ENCODE measurements at places on chromosomes 5 and 9. TPM values are rescaled to one million over a fixed set of nuclear protein-coding genes. Genes with fewer than 3 reads are reported as not detected.

GRCh38 chr9:5552301-5552700 is 42.0 kb downstream of the PDCD1LG2 start:
- no peak for DNase-seq

The PRDM9 gene
- not detected for total RNA-seq

DNA sequence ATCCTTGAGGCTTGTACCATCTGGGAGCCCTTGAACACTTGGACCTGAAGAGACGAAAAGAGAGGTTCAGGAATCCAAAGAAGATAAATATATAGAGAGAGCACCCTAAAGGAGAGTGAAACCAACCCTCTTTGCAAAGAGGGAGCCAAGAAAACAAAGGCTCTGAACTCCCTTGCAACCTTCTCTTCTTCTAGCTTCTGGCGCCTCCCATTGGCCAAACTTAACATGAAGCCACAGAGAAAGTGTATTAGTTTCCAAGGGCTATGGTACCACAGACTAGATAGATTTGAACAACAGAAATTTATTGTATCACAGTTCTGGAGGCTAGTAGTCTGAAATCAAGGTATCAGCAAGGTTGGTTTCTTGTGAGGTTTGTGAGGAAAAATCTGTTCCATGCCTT is 175.1 kb downstream of the HCN1 start:
- no peak for DNase-seq

DNA sequence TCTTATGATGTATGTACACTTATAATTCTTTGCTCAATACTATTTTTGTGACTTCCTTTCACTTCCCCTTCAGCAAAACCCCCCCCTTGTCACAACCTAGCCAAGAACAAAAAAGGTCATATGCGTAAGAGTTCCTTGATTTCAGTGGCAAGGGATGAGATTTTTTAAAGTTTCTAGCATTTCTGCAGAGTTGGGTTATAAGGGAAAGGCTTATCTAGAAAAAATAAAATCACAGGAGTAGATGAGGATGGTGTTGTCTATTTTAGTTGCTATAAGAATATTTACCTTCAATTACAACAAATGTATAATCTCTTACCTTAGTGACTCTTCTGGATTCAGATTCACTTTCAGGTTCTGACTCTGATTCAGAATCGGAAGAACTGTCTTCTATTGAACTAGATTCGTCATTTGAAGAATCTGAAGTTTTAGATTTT is 184.6 kb downstream of the AP3B1 start:
- DNase-seq: no peak

GRCh38 chr9:106019702-106020101 is 325.4 kb downstream of the TMEM38B start:
- DNase-seq: no peak

DNA sequence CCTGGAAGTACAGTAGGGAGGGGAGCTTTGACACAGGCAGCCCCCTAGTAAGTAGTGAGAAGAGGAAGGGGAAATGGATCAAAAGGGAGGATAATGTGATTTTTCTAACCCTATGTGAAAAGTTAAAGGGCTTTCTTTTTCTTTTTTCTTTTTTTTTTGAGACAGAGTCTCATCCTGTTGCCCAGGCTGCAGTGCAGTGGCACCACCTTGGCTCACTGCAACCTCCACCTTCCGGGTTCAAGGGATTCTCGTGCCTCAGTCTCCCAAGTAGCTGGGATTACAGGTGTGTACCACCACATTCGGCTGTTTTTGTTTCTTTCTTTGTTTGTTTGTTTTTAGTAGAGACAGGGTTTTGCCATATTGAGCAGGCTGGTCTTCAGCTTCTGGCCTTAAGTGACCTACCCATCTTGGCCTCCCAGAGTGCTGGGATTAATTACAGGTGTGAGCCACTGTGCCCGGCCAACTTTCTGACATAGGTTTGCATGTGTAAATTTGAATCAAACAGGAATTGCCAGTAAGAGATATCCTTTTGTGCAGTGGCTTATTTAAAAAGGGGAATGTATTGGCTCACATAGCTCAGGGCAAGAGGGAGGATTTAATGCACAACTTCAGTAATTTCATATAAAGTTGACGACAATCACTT is 13.4 kb upstream of the PRDM6 start:
- no peak for DNase-seq

DNA sequence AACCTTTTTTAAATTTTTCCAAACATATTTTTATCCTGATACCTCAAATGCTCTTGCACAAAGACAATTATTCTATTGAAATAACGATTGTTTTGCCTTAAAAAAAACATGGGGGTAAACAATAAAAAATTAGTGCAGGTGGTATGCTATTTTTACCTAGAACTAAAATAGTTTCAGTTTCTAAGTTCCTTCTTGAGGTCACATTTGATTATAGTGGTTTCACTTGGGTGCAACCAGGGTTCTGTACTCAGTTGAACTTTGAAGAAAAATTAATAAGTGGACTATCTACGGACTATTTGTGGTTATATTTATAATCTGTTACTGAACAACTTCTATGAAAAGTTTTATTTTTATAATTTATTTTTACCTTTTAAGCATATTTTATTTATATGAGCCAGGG is 387.1 kb upstream of the IZUMO3 start:
- no peak for DNase-seq

GRCh38 chr5:128193665-128194390 is 110.3 kb downstream of the SLC12A2 start:
- DNase-seq: no peak

DNA sequence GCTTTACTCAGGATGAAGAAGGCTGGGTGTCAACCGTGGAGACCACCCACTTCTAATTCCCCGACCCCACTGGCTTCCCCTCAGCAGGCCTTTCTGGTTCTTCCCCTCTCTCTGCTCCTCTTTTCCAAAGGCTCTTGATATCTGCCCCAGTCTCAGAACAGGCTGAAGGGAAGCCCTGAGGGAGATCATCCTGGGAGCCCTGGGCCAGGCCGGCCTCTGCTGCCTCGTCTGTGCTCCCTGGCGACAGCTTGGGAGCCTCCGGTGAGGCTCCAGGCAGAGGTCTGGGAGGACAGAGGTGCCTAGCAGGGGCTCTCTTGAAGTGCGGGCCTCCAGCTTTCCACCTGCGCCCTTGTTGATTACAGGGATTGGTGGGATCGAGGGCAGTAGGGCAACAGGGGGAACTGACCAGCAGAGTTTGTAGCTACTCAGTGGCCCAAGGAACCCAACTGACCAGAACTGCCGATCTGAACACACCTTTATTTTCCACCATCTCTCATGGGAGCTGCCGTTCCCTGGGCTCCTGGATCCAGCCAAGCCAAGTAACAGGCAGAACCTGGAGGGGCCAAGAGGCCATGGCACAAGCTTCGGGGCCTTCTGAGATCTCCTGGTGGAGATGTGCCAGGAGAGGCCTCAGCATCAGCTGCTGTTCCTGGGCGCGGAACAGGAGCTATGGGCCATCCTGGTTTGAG is 198.5 kb downstream of the CACNA1B start:
- no peak for DNase-seq

DNA sequence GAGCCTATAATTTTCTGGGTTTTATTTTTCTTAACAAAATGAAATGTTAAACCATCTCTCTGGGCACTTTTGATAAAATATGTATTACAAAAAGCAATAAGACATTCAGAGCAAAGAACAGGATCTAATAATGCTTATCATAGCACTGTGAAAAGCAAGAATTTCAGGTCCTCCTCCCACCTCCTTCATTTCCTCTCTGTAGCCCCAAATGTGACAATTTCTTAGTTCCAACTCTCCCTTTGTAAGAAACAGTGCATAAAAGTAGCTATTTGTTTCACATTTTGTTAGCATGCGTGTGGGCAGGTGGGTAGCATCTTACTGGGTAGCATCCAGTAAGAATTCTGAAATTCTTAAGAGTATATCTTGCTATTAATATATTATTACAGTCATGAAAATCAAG is 130.9 kb upstream of the RASA1 start:
- no peak for DNase-seq

GRCh38 chr9:110874963-110875674 is 163.2 kb downstream of the LPAR1 start:
- DNase-seq: no peak

DNA sequence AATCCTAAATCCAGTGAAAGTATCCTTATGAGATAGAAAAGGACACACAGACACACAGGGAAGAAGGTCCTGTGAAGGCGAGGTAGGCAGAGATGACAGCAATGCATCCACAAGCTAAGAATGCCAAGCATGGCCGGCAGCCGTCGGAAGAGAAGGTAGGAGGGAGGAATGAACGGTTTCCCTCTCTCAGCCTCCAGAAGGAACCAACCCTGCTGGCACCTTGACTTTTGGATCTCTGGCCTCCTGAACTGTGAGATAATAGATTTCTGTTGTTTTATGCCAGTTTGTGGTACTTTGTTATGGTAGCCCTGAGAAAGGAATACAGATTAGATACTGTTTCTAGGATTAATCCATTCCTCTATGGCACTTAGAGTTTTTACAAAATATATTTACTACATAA is 76.1 kb upstream of the PANK3 start:
- no peak for DNase-seq

The SARDH gene
- 1.6 TPM for total RNA-seq

The SIT1 gene
- total RNA-seq: not detected

The C9 gene
- under 0.01 TPM for total RNA-seq

The SLU7 gene
- 56.3 TPM for total RNA-seq

- DNase-seq: no peak
Observed at GRCh38 chr5:137054335-137054734, 444.8 kb downstream of the SPOCK1 start.

The PSAT1 gene
- 17.1 TPM for total RNA-seq

The DMGDH gene
- total RNA-seq: 3.7 TPM

The SPINK7 gene
- total RNA-seq: not detected

GRCh38 chr9:85040146-85040545 is 370.6 kb downstream of the NTRK2 start:
- DNase-seq: no peak

DNA sequence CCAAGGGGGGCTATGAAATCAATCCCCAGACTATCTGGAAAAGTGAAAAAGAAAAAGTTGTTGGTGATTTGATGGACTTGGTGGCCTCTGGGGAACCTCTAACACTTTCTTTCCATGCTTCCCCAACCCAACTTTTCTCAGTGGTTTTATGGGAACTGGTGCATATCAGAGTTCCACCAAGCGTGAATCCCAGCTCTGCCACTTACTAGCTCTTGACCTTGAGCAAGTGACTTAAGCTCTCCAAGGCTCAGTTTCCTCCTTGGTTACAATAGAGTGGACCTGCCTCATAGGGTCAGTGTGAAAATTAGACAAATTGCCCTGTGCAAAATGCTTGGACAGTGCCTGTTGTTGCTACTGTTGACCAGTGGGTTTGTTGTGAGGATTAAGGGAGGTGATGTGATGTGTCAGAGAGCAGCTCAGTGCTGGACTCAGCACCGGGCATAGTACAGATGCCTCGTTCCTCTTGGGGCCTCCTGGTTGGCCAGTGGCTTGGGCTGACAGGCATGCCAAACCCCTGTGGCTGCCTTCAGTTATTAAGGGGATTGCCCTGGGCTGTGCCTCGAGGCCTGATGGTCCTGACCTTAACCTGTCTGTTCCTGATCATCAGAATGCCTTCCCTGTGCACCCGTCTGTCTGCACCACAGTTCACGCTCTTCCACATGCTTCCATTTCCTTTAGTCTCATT is 49.3 kb downstream of the COL15A1 start:
- DNase-seq: no peak

DNA sequence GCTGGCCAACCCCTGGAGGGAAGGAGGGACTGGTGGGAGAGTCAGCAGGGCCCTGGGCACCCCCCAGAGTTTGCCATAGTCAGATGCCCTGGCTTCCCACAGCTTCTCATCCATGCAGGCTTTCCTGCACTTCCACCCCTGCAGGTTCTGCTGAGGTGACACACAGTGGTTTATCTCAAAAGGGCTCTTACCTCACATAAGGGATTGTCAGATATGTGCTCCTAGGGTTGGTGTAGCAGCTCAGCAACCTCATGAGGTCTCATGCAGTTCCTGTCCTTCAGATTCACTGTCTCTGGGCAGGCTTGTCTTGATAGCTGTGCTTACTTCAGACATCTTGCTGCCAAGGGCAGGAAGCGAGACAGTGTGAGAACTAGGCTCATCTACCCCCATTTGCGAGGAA is 143.4 kb downstream of the KDM4C start:
- DNase-seq: no peak

GRCh38 chr5:82850393-82850792 is 226.8 kb downstream of the TMEM167A start:
- DNase-seq: no peak

The SLC36A2 gene
- total RNA-seq: not detected

The NIPAL4 gene
- total RNA-seq: not detected

DNA sequence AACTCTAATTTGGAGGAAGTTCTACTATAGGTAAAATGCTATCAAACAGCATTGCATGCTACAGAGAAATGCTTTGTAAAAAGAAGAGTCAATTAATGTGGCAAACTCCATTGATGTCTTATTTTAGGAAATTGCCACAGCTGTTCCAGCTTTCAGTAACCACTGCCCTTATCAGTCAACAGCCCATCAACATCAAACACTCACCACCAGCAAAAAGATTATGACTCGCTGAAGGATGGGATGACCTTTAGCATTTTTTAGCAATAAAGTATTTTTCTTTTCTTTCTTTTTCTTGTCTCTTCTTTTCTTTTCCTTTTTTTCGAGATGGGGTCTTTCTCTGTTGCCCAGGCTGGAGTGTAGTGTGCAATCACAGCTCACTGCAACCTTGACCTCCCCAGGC is 26.0 kb downstream of the CRHBP start:
- no peak for DNase-seq

The GPR151 gene
- 0.41 TPM for total RNA-seq

DNA sequence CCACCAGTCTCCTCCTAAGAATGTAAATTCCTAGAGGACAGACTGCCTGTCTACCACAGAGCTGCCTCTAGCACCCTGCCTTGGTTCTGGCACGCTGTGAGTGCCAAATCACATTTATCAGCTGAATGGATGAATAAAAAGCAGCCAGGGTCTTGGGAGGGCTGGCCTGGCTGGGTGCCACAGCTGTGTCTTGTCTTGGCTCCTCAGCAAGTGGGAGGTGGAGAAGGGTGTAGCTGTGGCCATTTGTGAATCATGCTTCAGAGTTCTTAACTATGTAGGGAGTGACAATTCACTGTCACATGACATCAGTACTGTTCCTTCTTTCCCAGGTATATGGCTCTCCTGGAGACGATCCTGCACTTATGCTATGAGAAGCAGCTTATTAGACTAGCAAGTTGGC is 70.6 kb downstream of the DCP2 start:
- DNase-seq: no peak

DNA sequence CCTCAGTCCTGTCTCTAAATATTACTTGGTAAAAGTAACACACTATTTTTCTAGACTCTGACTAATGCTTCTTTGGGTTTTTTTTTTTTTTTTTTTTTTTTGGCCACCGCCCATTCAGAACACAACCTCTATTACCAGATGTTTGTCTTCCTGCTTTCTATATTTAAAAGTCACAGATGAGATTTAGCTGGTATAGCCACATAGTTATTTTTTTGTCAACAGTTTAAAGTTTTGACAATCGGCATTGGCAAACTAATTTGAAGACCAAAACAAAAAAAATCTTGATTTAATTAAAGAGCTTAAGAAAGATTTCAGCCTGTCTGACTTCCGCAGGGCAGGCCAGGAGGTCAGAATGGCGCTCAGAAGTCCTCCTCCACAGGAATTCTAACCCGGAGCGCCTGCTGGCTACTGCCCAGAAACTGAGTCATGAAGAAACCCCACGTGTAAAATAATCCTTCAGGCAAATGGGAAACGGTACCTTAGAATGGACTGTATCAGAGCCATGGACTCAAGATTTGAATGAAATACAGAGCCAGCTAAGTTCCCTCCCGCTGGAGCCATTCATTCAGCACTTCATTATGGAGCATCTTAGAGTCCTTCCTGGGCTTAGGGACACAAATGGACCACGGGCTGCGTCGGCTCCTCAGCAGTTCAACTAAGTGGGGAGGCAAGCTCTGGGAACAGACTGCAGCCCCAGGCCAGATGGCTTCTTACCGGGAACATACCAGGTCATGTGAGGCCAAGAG is 55.6 kb downstream of the PTPDC1 start:
- no peak for DNase-seq

Data from frontal cortex (tissue), 4 donors.